ENCODE measurements at places on chromosomes 16 and 17.

DNA sequence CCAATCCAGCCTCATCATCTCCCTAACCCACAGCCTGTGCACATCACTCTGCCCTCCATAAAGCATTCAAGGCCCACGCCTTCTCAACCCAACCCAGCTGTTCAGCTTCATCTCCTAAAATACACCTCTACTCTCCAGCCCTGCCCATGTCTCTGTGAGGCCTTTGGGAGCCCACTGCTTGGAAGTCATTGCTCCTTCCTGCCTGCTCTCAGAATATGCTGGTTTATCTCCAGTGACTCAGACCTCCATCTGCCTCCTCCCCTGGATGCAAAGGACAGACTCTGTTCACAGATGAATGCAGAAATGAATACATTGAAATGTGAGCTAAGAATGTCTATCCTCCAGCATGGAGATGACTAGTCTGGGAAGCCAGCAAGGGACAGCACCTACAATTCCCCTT lies 19.0 kb downstream of the KCNG4 start:
- no peak for DNase-seq

DNA sequence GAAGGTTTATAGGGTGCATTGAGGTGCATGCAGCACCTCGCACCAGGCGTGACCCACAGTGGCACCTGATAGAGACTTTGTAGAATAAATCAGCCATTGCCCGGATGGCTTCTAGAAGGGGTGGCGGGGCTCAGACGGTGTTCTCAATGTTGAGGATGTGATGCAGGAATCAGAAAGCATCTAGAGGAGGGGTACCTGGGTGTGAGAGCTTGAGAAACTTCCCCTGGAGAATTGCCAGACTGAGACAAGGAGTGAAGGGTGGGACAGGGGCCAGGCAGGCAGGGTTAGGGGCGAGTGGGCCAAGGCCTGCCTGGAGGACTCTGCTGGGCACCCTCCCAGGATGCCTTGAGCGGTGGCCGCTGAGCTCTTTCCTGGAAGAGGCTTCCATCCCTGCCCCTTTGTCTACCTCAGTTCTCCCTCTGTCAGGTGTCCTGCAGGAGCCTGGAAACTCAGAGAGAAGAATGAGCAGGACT lies 9.3 kb upstream of the ADGRG1 start:
- DNase-seq = no peak

- DNase-seq = no peak
Observed at GRCh38 chr17:17098551-17099179, 56.4 kb downstream of the MPRIP start.

- no peak for DNase-seq
Observed at GRCh38 chr17:12958786-12959185, 59.0 kb downstream of the ELAC2 start.

- no peak for DNase-seq
Observed at GRCh38 chr17:64148017-64148631, 18.2 kb upstream of the ERN1 start.

DNA sequence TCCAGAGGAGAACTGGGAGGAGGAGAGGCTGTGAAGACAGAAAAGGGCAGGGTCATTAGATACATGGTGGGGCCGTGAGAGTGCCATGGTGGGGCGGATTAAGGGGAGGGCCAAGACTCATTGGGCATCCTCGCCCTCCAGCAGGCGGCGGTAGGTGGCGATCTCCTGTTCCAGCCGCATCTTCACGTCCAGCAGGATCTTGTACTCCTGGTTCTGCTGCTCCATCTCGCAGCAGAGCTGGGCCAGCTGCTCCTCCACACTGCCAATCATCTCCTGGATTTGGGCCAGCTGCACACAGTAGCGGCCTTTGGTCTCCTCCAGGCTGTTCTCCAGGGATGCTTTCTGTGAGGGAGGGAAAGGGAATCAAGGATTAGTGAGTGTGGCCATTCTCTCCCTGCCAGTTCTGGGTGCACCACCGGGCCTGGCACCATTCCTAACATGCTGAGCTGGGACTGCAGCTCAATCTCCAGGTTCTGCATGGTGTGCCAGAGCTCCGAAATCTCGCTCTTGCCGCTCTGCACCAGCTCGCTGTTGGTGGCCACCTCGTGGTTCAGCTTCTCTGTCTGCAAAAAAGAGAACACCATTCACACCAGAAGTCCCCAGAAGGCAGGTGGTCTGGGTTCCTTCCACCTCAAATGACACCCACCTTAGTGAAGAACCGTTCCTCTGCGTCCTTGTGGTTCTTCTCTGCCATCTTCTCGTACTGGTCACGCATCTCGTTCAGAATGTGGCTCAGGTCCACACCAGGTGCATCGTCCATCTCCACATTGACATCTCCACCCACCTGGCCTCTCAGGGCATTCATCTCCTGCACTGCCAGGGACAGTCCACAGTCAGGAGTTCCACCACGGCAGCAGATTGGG lies 129.0 kb downstream of the CCDC144A start:
- DNase-seq = no peak

DNA sequence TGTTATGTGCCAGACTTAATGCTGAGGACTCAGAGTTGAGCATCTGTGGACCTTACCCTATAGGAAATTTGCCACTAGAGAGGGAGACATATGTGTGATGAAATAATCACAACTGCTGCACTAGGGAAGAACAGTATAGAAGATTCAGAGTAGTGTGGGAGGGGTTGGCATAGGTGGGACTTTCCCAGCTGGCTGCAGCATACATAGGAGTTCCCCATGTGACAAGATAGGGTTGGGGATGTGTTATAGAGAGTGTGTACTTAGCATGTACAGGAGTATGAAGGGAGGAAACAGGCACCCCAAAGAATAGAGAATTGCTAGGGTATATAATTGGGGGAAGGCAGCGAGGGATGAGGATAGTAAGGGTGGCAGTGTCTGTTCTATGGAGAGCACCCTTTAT lies 2.9 kb downstream of the NUP93 start:
- no peak for DNase-seq

- DNase-seq = no peak
Observed at GRCh38 chr16:85699628-85700027, 10.9 kb upstream of the GINS2 start.

GRCh38 chr17:50774225-50774803 lies 7.0 kb upstream of the ANKRD40CL start:
- no peak for DNase-seq

DNA sequence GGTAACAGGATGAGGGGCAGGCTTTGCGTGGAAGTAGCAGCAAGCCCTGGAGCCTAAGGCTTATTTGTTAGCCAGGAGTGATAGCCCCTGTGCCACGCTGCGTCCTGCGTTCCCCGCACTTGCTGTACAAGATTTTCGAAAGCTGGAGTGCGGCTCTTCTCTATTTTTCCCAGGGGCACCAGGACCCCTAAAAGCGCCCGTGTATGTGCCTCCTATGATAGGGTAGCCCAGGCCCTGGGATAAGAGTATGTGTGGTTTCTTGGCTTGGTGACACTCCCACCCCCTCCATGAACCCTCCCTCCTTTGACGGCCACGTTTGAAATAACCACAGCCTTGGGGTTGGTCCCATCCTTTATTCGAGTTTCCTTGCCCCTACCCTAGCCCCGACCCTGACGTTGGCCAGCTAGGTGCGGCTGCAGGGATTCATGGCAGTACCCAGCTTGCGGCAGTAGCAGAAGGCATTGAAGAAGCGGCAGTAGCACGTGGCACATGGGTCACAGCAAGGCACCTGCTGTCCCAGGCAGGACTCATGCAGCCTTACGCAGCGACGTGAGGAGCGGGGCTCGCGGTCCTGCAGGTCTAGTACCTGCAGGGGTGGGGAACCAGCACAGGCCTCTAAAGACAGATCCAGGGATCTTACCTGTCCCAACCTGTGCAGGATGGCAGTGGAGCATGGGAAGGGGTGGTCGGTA lies 968 bp downstream of the AGRP start:
- DNase-seq = no peak
